Fibroblast of mammary gland (primary cell): ENCODE measurements at places on chromosomes 6 and 20.

DNA sequence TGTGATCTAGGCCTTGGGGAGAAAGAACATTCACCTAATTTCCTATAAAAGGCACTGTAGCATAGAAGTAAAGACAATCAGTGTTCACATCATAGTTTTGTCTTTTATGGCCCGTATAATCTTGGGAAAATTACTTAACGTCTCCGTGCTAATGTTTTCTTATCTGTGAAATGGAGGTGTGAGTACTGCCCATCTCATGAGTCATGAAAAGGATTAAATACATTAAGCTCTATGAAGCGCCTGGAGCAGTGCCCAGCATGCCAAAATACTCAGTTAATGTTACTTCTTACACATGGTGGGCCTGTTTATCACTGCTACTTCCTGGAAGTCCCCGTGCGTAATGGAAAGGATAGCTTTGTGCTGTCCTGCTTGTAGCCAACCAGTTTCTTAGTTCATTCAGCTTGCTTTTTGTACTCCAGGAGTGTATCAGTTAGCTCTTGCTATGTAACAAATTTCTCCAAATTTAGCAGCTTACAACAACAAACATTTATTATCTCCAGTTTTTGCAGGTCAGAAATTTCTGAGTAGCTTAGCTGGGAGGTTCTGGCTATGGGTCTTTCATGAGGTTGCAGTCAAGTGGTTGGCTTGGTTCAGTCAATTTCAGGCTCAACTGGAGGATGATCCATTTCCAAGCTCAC, 103.6 kb upstream of the BMP2 start:
- DNase-seq = no peak

DNA sequence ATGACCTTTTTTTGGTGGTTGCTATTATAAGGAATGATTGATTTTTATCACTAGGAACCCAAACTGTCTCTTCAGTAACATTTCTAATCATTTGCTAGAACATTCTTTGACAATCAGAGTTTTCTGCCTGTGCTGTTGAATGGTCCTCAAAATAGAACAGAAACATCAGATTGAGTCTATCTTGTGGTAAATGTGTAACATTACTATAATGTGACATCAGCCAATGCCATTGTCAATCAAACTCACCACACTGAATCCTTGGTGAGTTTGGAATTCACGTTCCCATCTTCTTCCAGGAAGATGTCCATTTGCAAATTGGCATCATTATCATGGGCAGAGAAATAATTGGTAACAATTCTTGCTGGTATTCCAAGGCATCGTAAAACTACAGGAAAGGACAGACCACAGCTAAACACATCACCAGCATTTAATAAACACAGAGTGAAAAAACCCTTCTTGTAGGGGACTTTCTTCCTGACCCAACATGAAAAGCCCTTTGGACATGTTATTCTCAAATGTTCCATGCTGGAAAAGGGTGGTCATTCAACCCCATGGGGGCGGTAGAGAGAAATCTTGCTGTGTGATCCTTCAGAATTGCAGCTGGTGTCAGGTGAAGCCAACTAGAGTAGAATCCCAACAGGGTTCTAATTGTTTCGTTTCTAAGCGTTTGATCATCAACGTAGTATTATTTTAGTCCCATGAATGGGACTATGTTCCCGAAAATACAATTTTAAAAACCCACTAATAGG, 98.5 kb downstream of the F13A1 start:
- no peak for DNase-seq

- no peak for DNase-seq
Measured at GRCh38 chr6:167471548-167471930, 146.7 kb downstream of the TTLL2 start.

DNA sequence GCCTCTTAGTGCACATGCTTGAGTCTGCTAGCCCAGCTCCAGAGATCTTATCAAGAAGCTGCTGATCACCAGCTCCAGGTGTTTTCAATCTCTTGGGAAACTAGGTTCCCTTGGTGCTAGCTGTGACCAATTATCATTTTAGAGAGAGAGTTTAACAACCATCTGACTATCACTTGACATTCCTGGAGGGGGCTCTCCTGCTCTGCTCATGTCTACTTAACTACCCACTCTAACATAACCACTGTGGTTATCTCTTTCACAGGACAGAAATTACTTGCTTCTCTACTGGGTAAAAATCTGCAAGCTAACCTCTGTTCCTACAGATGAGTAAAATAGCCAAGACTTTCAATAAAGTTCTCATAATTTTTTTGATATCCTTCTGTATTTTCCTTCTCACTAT, 823.4 kb upstream of the GJE1 start:
- peak; percentile 44 for DNase-seq

DNA sequence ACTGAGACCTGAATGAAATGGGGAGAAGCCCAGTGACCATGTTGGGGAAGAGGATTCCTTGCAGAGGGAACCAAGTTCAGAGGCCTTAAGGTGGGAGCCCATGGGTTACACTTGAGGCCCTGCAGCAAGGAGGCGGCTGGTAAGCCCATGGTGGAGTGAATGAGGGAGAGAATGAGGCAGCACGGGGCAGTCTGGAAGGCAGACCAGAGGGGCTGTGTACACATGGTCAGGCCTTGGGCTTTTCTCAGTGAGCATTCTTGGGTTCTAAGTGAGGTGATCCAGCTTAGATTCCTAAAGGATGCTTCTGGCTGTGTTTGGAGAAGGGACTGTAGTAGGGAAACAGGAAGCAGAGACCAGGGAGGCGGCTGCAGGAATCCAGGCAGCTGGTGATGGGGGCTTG, 19.0 kb downstream of the RNF114 start:
- no peak for DNase-seq

GRCh38 chr20:31906001-31906400, 35.6 kb downstream of the TTLL9 start:
- DNase-seq = no peak
